ENCODE measurements at places on chromosomes 11 and 22.

DNA sequence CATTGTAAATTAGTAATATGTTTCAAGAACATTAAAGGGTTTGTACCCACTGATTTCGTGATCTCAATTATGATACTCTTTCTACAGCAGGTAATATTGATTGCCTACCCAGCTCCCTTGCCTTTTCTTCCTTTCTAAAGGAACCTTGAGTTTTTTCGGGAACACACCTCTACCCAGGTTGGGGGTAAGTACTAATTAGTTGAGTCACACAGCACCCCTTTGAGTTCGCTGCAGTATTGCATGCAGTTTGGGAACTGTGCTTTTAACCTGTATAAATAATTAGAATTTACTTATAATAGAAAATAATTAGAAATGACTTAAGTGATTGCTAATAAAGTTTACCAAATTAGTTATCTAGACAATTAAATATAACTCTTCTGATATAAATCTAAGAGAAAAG is 24.9 kb downstream of the ARHGAP42 start:
- DNase-seq, result no peak

- peak; percentile 63 for DNase-seq
Measured at GRCh38 chr11:111631666-111632039, 29.4 kb downstream of the SIK2 start.

DNA sequence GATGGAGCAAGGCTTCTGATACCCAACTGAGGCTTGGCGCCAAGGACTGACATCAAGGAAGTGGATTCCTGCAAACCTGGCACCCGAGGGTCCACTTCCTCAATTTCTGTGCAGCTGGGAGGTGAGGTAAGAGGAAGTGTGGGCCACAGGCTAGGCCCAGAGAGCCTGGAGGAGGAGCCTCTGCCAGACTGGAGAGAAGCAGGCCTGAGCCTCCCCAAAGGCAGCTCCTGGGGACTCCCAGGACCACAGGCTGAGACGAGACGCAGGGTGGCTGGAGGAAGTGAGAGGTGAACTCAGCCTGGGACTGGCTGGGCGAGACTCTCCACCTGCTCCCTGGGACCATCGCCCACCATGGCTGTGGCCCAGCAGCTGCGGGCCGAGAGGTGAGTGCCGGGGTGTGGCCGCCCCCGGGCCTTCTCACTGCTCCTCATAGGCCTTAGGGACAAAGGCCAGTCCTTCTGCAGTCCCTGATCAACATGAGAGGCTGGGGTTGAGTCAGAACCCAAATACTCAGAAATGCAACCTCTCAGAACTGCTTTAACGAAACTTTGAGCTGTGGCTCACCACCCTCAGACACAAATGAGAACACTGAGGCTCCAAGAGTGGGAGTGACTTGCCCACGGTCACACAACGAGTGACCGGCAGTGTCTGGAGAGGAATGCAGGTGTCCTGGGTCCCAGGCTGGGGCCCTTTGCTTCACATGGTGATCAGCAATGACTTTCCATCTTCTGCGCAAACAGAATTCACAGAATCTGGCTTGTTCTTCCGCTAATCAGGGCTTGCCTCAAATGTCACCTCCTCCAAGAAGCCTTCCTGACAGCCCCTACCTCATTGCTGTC is at the start of gene NCF4:
Gene NCF4 (plus strand): TSS at position 186 of the 839 bp plus-strand sequence. CDS start 166 bp downstream, at position 352.
- no peak for DNase-seq

DNA sequence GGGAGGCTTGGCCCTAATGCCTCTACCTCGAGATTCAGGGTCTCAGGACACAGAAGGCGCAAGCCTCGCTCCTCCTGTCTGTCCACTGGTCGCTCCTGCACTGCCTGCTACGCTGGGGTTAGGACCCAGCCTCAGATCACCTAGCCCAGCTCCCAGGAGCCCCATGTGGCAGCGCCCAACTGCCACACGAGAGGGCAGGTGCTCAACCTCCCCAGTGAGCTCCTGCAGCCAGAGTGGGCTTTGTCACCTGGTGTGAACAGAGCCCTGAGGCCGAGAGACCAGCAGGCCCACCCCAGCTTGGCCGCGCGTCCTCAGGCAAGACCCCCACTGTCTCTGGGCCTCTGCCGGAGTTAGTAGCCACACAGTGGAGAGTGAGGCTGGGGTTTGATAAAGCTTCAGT is 21.7 kb upstream of the PPARA start:
- no peak for DNase-seq

DNA sequence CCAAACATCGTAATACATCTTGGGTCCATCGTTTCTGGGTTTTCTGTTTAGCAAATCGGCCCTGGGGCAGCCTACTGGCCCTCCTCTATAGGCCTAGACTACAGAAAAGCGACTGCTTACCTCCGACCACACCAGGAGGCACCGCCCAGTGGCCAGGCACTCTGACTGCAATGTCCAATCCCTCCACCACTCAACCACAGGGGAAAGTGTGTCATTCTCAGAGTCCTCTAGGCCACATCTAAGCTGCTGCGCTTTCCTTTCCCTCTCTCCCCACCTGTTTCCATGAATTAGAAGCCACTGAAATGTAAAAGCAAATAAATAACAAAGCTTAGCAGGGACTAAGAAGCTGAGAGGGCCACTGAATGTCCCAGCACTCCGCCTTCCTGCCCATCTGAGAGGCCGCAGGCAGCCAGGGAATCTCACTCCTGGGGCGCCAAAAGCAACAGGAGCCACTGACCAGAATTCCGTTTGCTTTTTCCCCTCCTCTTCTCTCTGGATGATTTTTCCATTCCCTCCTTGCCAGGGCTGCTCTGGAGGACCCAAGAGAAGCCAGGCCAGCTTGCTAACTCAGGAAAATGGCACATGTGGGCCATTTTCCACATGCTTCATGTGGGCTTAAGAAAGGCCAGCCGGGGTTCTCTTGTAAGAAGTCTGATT is 50.1 kb upstream of the FLI1 start:
- no peak for DNase-seq

DNA sequence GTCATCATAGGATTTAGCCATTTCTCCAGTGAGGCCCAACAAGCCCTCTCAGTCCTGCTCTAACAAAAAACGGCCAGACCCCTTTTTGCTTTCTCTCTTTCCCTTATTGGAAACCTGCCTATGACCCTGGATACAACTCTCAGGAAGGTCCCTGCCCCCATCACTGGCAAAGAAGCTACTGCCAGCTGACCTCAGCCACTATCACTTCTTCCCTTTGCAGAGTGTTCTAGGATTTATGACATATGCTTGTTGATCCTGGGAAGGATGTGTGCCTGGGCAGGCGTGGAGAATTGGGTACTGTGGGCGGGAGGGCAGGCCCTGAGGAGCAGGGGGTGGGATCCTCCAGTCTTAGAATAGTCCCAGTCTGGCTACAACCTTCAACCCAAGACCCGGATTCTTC is 7.5 kb downstream of the PGAP2 start:
- DNase-seq, result no peak

DNA sequence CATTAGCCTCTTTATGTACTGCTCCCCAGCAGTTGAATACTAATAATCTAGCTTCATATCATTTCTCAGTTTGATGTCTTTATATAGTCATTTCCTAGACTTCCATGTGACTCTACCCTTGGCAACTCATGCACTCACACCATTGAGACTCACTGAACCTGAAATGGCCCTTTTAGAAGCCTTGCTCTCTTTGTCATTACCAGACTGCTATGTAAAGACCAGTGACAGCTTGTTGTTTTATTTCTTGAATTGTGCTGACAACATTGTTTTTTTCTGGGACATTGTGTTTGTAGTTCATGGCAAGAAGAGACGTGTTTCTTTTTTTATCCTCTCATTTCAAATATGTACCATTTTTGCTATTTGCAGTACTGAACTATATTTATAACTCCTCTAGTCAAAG is 256.5 kb downstream of the CNTN5 start:
- DNase-seq, result no peak

DNA sequence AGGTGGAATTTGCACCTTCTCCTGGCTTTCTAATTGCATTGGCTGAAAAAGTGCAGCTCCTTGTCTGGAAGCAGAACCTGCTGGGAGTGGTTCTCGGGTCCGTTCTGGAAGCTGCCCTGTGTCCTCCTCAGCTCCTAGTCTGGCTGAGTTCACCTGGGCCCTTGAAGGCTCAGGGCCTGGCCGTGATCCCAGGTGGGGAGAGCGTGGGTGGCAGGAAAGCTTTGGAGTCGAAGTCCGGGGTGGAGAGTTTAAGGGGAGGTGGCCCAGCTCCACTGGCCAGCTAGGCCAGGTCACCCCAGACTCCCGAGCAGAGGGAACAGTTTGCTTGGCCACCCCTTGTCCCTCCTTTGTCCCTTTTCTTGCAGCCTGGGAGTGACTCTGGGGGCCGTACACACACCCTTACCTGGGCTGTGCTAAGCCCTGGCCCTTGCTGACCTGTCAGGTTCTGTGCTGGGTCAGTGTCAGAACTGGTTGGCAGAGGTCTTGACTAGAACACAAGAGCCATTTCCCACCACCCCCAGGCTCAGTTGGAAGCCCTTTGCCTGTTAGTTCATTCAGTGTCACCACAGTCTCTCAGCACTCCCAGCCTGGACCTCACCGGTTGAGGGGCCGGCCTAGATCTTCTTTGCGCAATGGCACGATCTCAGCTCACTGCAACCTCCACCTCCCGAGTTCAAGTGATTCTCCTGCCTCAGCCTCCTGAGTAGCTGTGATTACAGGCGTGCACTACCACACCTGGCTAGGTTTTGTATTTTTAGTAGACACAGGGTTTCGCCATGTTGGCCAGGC is 37.3 kb downstream of the LRP5 start:
- DNase-seq, result no peak

DNA sequence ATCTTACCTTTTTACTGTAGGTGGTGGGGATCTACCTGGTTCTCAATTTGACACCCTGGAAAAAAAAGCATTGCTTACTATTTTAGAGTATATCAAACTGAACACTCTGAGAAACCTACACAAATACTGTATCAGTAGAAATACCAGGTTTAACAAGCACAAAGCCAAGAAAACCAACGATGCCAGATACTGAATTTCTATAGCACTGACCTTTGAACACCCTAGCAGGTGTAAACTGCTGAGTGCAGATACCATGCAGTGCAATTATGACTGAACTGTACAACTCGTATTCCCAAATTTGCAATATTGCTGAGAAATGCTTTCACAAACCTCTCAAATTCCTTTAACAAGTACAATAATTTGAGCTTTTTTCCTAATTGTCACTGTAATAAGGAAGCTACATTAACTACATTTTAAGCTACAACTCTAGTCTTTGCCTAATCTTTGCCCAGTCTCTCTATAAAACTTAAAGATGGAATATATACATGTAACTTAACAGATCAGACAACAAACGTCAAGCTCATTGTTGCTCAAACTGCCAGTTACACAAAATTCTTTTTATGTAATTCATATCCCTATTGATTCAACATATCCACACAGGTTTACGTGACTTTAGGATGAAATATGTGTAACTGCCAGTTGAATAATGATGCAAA is 8.9 kb downstream of the TAF1D start:
- no peak for DNase-seq

GRCh38 chr11:93403930-93404329 is 73.4 kb downstream of the DEUP1 start:
- DNase-seq, result no peak

- no peak for DNase-seq
Measured at GRCh38 chr22:48173061-48173772, 1410.8 kb downstream of the TBC1D22A start.

DNA sequence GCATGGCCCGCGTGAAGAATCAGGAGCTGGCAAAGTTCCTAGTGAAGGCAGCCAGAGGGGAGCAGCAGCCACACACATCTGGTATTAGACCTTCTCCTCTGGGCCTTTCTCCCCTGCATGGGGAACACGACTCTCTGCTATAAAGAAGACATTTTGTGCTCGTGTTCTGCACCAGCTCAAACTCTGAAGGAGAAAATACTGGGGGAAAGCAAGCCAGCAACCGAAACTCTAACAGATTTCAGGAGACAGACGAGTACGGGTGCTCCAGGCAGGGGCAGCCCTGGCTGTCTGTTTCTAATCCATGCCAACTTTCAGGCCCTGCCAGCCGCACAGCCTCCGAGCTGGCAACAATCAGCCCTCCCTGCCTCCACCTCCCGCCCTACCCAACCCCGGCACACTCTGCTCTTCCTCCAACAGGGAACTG is 296.3 kb downstream of the BRD1 start:
- no peak for DNase-seq

DNA sequence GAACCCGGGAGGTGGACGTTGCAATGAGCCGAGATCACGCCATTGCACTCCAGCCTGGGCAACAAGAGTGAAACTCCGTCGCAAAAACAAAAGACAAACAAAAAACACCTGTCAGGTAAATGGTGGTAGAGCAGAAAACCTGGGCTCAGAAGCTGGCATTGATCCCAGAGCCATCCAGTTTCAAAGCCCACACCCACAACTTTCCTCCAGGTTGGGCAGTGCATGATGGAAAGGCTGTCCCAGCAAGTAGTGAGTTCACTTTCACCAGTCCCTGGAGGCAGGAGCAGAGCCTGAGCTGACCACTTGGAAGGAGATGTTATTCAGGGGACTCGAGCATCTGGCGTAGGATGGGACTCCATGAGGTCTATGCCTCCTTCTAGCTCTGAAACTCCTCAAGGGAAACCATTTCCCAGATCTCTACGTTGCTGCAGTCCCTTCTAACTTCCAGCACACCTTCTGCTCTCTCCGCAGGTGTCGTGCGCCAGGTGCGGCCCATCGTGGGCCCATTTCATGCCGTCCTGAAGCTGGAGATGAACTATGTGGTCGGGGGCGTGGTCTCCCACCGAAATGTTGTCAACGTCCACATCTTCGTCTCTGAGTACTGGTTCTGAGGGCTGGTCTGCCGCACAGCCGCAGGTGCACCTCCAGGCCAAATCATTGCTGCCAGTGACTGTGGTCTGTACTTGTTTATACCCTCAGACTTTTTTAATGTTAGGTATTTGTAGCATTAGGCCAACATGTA is 71.6 kb upstream of the ATXN10 start:
- no peak for DNase-seq

DNA sequence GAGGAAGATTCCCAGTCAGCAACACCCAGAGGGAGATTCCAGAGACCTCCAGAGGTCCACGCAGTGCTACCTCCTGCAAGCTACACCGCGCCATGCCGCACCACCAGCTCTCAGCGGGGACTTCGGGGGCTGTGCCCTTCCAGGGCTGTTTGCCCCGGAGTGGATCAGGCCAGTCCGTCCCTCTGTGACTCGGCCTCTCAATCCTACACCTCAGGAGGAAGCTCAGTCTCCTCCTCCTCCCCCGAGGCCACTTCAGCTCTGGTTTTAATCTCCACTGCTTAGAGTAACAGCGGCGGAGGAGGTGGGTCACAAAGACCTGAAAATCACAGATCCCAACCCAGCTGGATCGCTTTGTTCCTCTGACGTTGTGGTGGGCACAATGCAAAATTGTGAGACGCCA is 68.6 kb downstream of the PHF21B start:
- no peak for DNase-seq

DNA sequence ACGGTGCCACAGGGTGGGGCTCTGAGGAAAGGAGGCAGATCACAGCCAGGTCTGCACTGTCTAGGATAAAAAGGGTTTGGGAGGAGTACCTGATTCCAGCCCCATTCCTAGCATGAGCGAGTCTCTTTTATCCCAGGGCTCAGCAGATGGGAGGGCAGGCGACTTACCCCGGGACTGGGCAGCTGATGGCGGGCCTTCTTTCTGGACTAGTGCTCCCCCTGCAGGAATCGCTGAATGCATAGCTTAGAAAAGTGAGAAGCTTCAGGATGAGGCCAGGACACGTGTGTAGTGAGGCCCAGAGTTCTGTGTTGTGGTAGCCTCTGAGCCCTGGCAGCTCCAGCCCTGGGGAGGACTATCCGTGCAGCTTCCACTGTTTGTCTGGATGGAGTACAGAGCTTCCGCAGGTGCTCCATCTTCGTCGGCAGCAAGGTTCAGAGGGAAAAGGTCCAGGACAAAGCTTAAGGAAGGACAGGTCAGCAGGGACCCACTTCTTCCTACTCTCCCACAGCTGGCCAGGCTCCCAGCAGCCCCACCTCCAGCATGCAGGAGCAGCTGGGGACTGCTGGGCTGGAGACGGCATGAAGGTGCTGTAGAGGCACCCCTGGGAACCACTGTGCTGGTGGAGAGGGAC is 30.4 kb downstream of the COMMD9 start:
- peak; percentile 36 for DNase-seq

Data from AG04449 (cell line).